Activated CD4-positive, alpha-beta T cell treated with anti-CD3 and anti-CD28 coated beads, Interleukin-2, amount 50 U/mL, for 4 hours (primary cell): ENCODE measurements at places on chromosomes 7 and 10.

- no peak for DNase-seq
Observed at GRCh38 chr7:134067164-134067563, 60.0 kb upstream of the LRGUK start.

- no peak for DNase-seq
Observed at GRCh38 chr10:124224331-124225028, 131.1 kb upstream of the CHST15 start.

GRCh38 chr10:104043185-104043830 lies 42.4 kb downstream of the COL17A1 start:
- no peak for DNase-seq

- no peak for DNase-seq
Observed at GRCh38 chr10:24485304-24485703, 238.4 kb downstream of the ARHGAP21 start.

DNA sequence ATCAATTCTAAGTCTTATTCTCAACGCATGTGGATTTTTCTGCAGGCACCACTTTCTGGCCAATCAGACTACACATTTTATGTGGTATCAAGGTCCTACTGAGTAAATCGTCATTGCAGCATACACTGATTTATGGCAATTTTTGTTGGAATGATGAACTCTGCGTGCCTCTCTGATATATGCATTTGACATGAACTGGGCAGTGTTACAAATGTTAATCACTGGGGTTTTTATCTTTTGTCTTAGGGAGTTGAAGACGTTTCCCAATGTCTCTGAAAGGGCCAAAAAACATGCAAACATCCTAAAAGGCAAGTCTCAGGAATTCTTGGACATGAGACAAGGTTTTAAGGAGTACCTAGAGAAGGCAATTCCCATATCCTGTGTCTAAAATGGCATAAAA lies 809.5 kb upstream of the CELF2 start:
- no peak for DNase-seq

DNA sequence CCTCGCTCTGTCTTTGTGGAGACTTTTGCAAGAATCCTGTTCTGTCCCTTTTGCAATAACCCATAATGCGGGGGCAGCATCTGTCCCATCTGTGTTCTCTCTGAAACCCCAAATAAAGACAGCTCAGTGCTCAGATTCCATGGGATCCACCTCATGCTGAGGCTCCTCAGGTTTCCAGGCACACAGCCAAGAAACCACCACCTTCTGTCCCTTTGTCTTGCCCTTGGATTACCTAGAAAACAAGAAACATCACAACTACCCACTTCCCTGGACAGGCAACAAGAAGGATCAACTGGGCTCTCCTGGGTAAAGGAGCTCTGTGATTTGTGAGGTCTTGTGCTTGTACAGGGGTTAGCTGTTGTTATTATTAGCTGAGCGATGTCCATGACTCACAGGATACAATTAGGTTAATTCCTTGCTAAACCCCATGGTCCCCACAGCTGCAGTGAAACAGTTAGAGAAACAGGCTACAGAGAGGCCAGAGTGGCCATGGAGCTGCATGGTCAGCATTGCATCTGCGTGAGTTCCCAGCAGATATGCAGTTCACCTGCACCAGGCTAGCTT lies 50.2 kb downstream of the CXCL12 start:
- DNase-seq = no peak

DNA sequence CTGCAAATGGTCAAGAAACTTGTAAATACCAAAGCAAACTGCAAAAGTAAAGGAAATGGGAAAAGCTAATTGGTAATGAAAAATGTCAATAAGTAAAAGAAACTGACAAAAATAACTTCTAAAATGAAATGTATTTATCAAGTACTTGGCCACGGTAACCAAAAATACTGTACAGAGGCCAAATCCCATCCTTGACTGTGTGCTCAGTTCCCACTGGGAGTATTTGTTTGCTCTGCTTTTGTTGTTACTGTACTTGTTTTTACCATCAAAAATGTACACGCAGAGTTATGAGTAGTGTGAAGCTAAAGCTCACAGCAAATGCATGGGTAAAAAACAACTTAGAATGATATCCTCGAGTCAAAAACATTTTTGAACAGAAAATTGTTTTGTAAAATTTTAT lies 31.1 kb downstream of the ENKUR start:
- no peak for DNase-seq

- DNase-seq = no peak
Observed at GRCh38 chr7:121547544-121548092, 151.5 kb upstream of the FAM3C start.

GRCh38 chr7:65975814-65976445 lies 6.1 kb downstream of the GUSB start:
- DNase-seq = no peak
